Bronchial epithelial cell (primary cell): ENCODE measurements at places on chromosomes 2 and 18. TPM values are rescaled to one million over a fixed set of nuclear protein-coding genes. Genes with fewer than 3 reads are reported as not detected.

GRCh38 chr2:14684516-14684915 is 52.0 kb downstream of the LRATD1 start:
- DNase-seq: no peak

DNA sequence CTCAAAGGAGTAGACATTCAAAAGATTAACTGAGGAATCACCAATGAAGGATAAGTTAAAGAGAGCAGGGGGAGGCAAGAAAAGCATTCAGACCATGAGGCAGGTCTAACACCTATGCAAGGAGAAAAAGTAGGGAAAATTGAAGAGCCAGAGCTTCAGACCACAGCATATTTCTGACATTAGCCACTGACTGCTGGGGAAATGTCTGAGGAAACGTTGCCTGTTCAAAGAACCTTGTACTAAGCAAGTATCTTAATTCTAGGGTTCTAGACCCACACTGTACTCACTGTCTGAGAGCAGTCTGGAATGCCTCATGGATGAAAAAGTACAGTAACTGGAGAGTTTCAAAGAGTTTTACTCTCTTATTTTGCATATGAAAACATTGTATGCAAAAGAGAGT is 39.5 kb upstream of the TFPI start:
- peak; percentile 21 for DNase-seq

DNA sequence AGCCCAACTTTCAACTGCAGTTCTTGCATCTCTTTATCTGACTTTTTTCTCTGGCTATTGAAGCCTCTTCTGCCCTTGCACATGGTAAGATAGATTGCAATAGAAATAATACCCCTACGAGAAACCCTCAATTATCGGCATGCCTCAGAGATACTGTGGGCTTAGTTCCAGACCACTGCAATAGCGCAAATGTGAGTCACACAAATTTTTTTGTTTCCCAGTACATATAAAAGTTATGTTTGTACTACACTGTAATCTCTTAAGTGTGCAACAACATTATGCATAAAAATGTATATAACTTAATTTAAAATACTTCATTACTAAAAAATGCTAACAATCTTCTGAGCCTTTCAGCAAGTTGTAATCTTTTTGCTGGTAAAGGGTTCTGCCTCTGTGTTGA is 124.7 kb downstream of the PDE1A start:
- DNase-seq: no peak

SP5 gene
- total RNA-seq: not detected in 2 replicates

CRACDL gene
- 0.26 and 1.4 TPM in 2 replicates for total RNA-seq

GRCh38 chr2:160870729-160871465 is 289.3 kb upstream of the TANK start:
- DNase-seq: no peak

DNA sequence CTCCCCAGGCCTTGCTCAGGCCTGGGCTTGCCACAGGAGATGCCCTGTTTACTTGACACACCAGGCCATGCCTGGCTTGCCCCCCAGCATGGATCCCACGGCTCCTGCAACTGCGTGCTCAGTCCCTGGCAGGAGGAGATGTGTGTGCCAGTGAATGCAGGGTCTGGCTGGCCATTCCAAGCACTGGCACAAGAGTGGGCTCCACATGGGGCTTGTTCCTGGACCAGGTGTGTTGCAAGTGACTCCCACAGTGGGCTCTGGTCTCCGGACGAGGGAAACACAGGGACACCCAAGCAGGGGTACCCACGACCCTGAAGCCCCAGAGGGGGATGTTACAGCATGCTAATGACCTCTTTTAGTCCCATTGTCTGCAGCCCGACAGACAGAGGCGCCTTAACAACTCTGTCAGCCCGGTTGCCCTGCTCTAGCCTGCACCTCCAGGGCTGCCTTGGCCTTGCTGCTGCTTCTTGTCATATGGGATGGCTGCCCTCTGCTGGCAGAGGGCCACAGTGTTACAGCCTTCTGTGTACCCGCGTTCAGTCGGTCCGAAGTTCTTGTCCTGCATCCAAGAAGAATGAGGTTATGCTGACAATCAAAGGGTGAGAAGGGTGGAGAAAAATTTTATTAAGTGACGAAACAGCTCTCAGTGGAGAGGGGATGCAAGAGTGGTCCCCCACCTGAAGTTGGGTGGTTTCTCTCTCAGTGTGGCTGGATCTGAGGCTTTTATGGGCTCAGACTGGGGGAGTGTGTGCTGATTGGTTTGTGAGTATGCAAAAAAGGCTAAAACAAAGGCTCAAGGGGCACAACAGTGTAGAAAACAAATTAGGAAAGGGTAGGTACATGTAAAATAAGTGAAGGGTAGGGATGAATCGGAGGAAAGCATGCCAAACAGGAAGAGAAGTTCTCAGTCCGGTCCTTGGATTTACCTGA is 180.4 kb downstream of the MBD5 start:
- peak; percentile 40 for DNase-seq

GRCh38 chr2:221444106-221444505 is 128.0 kb downstream of the EPHA4 start:
- peak; percentile 80 for DNase-seq

SCYGR5 gene
- total RNA-seq: not detected in 2 replicates

GNAL gene
- 8.8 and 10.8 TPM in 2 replicates for total RNA-seq

NEURL3 gene
- total RNA-seq: not detected in 2 replicates

CNDP1 gene
- not detected in 2 replicates for total RNA-seq

DNA sequence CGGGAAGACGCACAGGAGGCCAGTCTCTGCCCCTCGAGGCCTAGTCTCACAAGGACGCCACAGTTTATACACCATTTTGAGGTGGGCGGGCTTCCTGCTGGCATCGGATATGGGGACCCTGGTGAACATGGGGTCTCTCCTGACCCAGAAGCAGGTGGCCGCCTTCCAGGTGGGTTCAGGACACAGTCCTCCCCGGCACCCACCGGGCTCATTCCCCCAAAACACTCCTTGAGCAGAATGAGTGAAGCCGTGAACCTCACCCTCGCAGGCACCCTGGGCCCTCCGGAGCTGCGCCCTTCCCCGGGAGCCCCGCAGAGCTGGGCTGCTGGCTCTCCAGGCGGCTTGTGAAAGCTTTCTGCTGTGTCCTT is 6.5 kb downstream of the NFATC1 start:
- no peak for DNase-seq

DNA sequence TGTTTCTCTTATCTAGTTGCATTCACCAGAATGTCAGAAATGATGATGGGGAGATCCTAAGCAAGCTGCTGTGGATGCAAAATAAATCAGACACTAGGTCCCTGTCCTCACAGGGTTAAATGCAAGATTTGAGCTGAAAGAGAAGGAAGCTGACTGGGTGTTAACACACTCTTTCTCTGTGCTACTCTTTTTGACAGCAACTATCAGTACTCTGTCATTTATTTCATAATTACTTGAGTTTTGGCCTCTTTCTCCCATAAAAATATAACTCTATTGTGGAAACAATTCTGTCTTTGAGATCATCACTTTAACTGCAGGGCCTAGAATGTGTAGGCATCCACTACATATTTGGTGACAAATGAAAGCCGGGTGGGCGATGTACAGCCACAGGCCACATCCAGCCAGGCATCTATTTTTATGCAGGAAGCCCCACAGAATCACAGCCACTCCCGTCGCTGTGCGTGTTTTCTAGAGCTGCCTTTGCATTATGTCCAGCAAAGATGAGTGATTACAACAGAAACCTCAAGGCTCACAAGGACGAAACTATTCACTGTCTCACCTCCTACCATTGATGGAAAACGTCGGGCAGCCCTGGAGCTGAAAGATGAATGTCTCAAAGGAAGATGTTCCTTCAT is 849.0 kb downstream of the RNF144A start:
- DNase-seq: no peak

DNA sequence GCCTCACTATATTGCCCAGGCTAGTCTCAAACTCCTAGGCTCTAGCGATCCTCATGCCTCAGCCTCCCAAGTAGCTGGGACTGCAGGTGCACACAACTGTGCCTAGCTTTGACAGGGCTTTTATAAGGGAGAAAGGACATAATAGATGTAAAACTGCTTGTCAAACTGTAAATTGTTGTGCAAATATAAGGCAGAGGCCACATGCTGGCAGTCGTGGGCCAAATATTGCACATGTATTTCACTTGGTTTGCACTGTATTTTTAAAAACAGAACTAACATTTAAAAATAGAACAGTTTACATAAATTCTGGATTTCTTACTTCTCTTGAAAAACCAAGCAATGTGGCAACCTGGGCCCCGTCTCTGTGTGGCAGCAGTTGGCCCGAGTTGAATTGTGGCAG is 31.2 kb upstream of the MYO3B start:
- DNase-seq: no peak

POTEJ gene
- total RNA-seq: not detected in 2 replicates

- peak; percentile 73 for DNase-seq
These were observed 140.8 kb upstream of the ZEB2 start for GRCh38 chr2:144660518-144661316.

DNA sequence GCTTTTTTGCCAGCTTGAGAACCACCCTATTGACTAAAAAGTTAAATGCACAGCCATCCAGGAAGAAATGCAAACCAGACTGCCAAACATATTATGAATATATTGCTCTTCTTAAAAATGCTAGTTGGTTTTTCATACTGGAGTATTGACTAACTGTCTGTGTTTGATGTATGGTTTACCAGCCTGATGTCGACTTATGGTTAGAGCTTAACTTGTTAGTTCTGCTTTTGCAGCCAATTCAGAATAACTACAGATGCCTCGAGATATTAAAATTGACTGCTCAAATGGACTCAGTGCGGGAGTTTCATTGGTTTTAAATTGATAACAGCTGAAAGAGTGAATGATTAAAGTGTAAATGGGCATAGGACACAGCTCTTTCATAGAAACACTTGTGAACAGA is 369.8 kb downstream of the ARHGAP15 start:
- no peak for DNase-seq

GRCh38 chr2:103773884-103774283 is 1012.1 kb downstream of the TMEM182 start:
- DNase-seq: peak; percentile 18

DNA sequence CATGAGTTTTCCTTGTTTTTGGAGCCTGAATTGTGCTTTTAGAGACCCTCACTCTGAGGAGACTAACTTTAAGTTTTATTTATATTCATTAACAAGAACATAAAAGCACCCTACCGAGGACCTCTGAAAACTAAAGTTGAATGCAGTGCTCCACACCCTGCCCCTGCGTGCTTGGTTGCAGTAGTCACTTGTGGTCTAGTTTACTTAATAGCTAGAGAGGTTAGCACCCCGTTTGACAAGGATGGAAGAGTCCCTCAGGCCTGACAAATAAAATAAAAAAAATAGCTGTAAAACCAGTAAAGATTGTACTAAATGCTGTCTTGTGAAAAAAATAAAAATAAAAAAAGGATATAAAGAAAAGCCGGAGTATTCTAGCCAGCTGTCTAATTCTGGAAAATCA is 395.2 kb downstream of the MTX2 start:
- no peak for DNase-seq

LRRTM1 gene
- total RNA-seq: not detected in 2 replicates

- DNase-seq: no peak
These were observed 30.4 kb downstream of the KCNK3 start for GRCh38 chr2:26722911-26723310.

LPIN1 gene
- 7.0 and 12.1 TPM in 2 replicates for total RNA-seq

DNA sequence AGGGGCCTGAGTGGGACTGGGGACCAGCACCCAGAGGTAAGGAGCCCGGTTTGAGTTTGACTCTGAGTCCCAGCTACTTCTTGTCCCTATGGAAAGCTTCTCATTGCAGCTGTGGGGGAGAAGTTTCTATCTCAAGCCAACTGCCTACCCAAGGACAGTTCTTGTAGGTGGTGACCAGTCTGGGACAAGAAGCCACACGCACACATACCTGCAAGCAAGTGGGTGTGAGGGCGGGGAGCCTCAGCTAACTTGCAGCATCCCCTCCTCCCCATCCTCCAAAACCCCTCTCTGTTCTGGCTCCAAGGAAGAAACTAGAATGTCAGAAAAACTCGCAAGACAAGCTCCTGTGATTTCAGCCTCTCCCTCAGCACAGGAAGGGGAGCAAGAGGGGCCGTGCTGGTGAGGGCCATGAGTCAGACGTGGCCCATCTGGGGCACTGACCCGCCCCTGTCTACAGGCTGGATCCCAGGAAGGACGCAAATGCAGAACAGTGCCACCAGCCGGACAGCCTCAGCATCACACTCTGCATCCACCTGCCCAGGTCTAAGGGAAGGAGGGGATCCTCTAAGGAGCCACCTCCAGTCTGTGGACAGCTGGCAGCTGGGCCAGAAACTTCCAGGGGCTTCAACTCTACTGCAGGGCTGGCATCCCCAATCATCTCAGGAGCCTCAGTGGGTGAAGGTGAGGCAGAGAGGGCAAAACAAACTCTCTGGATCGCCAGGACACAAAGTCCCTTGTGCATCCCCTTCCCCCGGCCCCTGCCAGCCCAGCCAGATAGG is 103.4 kb downstream of the TNS1 start:
- DNase-seq: peak; percentile 90

HOXD9 gene
- total RNA-seq: not detected in 2 replicates

GRCh38 chr18:9444549-9444948 is 30.8 kb upstream of the RALBP1 start:
- DNase-seq: no peak

- peak; percentile 55 for DNase-seq
These were observed 37.6 kb upstream of the SPAG16 start for GRCh38 chr2:213246497-213247281.

DNA sequence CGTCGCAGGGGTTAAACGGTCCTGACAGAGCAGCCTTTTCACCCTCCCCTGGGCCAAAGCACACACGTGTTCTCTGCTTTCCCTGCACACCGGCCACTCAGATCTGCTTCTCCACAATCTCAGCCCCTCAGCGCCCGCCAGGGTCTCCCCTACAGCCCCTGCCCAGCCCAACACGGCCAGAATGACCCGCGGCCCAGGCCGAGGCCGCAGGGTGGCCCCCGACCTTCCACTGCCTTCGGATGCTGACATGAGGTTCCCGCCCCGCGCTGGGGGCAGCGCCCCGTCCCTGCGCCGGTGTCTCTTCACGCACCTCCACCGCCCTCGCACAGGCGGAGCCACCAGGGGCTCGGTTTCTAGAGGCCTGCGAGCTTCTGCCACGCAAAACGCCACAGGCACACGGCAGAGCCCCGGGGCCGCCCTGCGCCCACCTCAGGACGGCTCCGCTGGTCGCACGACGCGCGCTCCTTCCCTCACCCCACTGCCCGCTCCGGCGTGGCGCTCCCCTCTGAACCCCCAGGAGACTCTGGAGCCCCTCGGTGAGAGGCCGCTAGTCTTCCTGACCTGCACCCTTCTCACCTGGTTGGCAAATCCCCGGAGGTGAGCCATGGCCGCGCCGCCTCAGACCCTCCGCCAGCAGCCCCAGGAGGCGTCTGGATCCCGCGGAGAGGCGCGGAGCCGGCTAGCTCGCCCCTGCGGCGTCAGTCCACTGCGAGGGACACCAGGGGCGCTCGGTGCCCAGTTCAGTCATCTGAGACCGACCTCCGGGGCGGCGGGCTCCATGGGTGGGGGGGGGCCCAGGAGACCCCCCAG is 749 bp downstream of the STK25 start:
- DNase-seq: peak; percentile 10

WDCP gene
- total RNA-seq: 4.1 and 7.1 TPM in 2 replicates

- no peak for DNase-seq
These were observed 140.3 kb upstream of the DLX2 start for GRCh38 chr2:172242961-172243360.

ANKRD29 gene
- 14.0 and 15.0 TPM in 2 replicates for total RNA-seq

IRS1 gene
- total RNA-seq: 7.0 and 12.6 TPM in 2 replicates
